Suppressor macrophage treated with lipopolysaccharide for 1 hour (primary cell): ENCODE measurements at places on chromosomes 16 and 17.

GRCh38 chr17:8162997-8163977 is 539 bp upstream of the VAMP2 start:
- DNase-seq, result no peak

GRCh38 chr17:81081222-81082176 is 46.5 kb downstream of the BAIAP2 start:
- no peak for DNase-seq

DNA sequence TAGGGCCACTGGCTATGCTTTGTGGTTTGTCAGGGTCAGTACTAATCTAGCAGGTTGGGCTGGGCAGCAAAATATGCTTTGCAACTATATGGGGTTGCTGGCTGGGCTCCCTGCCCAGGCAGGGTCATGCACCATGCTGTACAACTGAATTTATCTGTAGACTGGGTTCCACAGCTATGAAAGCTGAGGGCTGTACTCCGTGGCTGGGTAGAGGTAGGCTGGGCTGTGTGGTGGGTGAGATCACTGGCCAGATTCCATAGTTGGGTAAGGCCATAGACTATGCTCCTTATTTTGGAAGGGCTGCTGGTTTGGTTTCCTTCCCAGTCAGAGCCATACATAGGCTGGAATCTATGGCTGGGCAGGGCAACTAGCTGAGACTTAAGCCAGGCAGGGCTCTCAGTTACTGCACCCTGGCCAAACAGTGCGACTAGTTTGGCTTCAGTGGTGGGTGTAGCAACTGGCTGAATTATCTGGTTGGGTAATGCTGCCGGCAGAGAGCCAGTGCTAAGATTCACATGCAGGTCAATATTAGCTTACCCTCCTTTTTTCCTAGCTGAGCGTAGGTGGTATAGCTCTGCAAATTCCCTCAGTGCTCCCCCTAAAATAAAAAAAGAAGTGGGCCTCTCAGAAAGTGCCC is 769.1 kb upstream of the CDH8 start:
- DNase-seq, result no peak

- no peak for DNase-seq
Observed at GRCh38 chr16:52123061-52123839, 423.7 kb downstream of the TOX3 start.

- DNase-seq, result peak; percentile 75
Observed at GRCh38 chr16:30185683-30186421, 2.5 kb downstream of the CORO1A start.

GRCh38 chr16:55076053-55076452 is 145.4 kb downstream of the IRX5 start:
- no peak for DNase-seq

- DNase-seq, result no peak
Observed at GRCh38 chr17:11140501-11140900, 100.5 kb upstream of the SHISA6 start.

DNA sequence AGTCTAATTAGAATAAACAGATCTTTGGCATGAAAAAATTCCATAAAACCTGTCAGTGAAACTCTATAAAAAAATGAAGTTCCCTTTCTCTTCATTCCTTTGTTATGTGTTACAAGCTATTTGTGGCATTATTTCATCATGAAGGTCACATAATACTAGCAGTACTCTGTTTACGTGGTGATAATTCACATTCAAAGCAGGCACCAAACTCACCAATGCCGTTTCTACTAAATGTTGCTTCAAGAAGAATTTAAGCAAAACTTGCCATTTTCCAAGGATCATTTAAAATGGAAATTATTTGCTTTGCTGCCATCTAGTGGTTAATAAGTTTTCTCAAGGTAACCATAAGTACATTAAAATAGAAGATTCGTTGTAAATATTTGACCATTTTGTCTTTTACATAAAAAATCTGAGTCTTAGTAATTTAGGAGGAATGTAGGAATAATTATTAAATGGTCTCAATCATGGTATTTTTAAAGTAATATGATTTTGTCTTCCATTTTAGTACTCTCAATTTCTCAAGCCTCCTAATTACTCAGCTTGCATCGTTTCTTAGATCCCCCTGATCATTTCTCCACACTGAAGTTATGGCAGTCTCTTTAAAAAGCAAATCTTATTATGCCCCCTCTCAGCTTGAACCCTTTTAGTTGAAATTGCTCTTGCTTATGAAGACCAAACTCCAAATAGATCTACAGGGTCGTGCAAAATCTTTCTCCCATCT is 80.8 kb downstream of the OMG start:
- DNase-seq, result peak; percentile 85

- no peak for DNase-seq
Observed at GRCh38 chr16:70758786-70759185, 42.2 kb downstream of the VAC14 start.

- DNase-seq, result peak; percentile 35
Observed at GRCh38 chr17:40338058-40338457, 26.5 kb downstream of the GJD3 start.

DNA sequence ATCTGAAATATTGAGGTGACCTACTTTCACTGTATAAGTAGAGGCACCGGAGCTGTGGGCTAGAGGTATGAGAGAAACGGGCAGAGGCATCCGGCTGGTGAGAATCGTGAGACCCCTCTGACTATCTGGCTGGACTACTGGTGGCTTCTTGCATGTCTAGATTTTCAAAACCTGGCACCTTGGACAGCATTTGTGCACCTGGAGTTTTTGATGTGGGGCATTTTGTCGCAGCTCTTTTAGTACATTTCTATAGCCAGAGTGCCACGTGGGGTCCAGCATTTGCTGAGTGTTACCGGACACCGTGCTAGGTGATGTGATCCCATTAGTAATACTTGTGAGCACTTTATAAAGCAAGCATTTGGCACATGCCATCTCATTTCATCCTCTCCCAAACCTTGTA is 32.6 kb upstream of the SHISA9 start:
- no peak for DNase-seq

DNA sequence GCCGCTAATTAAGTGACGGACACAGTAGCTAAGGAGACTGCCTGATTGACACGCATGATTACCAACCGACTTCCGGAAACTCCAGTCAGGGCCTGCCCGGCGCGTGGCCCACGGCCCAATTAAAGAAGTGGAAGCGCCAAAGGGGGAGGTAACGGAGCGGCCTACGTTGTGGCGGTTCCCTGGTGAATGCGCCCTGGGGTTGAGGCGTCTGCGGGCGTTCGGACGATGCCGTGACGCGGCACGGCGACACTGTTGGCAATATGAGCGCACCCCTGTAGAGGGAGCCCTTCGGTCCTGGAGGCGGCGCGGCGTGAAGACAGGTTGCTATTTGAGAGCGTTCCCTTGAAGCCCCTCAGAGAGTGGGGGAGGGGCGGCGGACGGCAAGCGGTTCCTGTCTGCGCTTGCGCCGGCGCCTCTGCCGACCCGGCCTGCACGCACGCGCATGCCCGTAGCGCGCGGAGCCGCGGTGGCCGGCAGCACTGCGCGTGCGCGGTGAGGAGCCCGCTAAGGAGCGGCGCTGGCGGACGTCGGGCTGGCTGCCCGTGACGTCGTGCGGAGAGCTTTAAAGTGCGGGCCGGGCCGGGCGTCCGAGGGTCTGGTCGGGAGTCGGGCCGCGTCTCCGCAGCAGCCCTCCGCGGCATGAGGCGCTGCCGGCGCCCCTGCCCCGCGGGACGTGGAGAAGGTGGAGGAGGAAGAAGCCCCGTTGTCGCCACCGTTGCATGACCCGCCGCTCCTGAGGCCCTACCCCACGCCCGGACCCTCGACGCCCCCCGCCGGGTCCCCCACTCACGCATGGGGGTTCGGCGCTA is at the start of gene ALKBH5:
TSS of gene ALKBH5 (plus strand) at position 495 of the 809 bp plus-strand sequence. CDS start 416 bp downstream, outside the sequence.
- DNase-seq, result peak; percentile 98

DNA sequence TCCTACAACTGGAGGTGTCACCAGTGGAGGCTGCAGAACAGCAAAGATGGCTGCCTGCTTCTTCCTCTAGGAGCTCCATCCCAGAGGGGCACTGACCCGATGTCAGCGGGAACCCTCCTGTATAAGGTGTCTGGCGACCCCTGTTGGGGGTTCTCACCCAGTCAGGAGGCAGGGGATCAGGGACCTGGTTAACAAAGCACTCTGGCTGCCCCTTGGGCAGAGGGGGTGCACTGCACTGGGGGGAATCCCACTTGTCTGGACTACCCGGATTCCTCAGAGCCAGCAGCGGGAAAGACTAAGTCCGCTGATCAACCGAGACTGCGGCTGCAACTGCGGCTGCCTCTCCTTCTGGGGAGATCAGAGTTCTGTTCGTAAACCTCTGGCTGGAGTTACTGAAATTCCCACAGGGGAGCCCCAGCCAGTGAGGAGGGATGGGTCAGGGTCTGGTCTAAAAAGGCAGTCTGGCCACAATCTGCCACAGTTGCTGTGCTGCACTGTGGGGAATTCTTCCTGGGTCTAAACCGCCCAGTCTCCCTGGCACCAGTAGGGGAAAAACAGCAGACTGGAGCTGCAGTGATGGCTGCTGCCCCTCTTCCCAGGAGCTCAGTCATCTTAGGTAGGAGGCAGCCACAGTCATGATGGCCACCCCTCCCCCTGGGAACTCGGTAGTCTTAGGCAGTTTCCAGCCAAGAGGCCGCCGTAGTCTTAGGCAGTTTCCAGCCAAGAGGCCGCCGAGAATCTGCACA is 213.4 kb downstream of the CYB561 start:
- DNase-seq, result no peak

DNA sequence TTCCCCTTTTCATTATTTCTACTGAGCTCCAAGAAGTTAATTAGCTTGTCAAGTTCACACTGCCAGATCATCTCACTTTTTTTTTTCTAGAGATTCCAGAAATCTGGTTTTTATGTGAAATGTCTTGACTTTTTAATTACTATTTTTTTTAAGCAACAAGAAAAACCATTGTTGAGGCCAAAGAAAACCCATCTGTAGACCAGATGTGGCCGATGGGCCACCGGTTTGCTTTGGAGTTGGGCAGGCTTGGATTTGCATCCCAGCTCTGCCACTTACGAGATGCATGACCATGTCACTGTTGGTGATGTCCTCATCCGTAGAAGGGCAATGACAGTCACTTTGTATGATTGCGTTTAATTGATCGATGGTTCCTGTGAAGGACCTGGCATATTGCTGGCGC is 34.2 kb upstream of the MRTFB start:
- DNase-seq, result no peak

DNA sequence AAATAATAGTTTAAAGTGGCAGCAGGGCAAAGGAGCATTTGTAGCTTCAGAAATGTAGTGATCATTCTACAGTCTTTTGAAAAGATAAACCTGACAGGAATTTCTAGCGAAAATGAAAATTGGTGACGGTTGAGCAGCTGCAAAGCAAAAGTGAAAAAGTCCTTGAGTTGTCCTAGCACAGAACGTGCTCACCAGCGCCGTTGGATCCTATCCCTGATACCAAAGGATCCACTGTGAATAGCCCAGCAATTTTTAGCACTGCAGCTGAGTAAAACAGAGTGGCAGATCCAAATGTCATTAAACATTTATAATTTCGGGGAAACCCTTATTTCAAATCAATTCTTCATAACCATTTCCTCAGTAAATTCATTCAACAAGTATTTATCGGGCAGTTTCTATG is 453.8 kb upstream of the HSBP1 start:
- DNase-seq, result no peak

DNA sequence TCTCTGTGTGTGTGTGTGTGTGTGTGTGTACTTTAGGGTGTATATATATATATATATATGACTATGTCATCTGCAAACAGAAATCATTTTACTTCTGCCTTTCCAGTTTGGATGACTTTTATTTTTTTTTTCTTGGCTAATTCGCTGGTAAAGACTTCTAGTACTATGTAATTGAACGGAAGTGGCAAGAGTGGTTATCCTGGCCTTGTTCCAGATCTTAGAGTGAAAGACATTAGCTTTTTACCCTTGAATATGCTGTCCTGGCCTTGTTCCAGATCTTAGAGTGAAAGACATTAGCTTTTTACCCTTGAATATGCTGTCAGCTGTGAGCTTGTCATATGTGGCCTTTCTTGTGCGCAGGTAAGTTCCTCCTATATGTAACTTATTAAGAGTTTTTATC is 72.7 kb upstream of the MYOCD start:
- DNase-seq, result no peak

- peak; percentile 60 for DNase-seq
Observed at GRCh38 chr17:40086150-40087044, 14.0 kb downstream of the NR1D1 start.

DNA sequence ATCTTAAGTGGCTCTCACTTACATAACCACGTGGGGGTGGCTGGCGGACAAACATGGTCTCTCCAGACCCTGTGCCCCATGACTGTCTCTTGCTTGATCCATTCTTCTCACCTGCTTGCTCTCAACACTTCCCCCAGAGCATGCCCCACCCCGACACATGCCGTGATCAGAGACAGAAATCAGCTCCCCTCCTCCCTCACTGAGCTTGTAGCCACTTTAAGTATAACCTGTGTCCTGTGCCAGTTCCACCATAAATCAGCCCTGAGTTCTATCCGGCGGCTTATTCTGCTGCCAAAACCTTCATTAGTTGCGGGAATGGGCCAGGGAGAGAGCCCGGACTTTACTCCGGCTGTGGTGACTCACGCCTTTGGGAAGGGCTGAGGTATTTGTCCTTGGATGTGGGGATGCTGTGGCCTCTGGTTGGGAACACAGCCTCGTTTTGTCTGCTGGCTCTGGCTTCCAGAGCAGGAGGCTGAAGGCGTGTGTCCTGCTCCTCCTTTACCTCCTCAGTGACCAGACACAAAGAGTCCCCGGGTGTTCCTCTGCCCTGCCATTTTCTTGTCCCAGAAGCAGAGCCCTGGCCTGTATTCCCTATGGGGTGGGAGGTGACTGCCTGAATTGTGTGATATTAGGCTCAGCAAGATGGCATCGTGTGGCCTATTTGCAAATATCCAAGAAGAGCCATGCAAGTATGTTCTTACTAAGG is 21.1 kb downstream of the ANKRD40 start:
- DNase-seq, result no peak

DNA sequence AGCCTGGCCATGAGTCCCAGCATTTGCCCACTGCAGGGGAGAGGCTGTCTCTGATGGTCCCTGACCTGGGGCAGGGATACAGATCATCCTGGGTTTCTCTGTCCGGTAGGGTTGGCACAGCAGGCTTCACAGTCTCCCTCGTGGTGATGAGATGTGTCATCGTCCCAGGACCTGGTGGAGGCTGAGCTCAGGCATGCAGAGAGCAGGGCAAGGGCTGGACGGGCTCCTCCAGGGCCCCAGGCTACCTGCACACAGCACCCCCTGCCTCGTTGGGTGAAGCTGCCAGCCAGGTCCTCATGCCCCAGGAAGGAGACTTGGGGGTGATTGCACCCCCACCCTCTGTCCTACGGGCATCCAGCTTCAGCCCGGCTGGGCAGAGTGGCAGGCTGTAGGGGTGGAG is 155.8 kb upstream of the GSE1 start:
- no peak for DNase-seq

DNA sequence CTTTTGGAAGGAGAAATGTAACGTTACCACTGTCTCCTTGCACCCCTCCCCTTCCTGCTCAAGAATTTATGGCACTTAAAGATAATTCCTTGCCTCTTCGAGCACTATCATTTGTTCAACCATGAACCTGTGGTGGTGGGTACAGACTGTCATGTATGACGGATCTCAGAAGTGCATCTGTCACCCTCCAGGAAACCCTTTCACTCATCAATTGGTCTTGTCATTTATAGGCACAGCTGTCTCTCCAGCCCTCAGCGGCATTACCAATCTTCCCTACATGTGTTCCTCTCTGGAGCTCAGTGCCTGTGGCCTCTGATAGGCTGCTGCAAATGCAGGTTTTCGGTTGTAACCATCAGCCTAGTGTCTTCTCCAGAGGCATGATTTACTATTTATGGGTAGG is 15.0 kb downstream of the CNTNAP4 start:
- no peak for DNase-seq
